ENCODE measurements at places on chromosomes 7 and 10.

- DNase-seq: no peak
Observed at GRCh38 chr10:83592337-83592935, 546.9 kb upstream of the GHITM start.

GRCh38 chr7:31716355-31716754, 29.3 kb downstream of the PPP1R17 start:
- no peak for DNase-seq

DNA sequence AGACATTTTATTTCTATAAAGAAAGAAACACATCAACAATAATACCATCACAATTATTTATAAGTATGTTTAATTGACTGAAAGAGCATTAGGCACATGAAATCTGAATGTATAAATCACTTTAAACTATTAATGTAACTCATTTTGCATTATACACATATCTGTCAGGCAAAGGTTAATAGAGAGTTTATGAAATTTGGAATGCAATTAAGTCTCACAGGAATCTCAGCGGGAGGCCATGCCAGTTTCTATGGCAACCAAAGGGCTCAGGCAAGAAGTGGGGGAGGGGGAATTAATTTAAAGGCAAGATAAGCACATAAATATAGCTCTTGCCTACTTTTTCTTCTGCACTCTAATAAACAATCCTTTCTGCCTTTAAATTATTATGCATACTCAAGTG, 152.6 kb downstream of the SLC16A9 start:
- DNase-seq: no peak

DNA sequence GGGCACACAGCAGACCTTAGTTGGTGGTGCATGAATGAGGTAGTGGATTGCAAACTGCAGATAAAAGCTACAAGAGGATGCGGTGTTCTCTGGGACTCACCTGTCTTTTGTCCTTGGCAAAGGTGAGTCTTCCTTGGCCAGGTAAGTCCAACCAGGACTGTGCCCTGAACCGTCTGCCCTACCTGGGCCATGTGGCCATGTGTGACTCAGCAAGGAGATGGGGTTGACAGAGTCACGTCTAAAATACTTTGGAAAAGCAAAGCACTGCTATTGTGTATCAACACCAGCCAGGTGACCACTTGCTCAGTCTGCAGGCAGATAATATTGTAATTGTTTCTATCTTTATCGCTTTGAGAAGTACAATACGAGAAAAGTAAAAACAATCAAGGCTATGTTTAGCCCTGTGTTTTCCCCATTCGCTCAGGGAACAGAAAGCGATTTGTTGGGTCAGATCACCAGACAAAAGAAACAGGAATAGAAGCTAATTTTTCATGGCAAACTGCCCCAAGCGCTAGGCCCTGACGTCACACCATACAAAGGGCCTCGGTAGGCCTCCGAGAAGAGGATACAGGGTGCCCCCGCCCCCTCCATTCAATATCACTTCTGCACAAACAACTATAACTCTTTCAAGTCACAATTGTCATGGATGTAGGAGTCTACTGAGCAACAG, 57.3 kb downstream of the FAM53B start:
- DNase-seq: no peak

- DNase-seq: no peak
Observed at GRCh38 chr7:15784694-15785030, 98.2 kb upstream of the MEOX2 start.

DNA sequence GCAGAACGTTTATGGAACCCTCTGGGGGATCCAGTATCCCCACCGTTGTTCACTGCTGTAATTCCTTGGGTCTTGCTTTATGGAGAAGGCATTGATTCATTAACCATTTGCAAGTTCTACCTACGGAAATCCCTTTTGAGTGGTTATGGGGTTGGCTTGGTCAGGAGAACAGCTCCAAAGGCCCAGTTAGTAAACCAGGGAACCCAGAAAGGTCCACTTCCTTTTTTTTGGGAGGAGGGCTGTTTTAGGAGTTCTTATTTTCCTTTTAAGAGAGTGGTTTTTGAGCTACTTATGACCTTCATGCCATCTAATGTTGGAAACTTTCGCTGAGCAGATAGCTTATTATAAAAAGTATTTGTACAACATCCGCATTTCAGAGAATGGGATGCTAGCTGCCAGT, 1.3 kb downstream of the POR start:
- DNase-seq: no peak

DNA sequence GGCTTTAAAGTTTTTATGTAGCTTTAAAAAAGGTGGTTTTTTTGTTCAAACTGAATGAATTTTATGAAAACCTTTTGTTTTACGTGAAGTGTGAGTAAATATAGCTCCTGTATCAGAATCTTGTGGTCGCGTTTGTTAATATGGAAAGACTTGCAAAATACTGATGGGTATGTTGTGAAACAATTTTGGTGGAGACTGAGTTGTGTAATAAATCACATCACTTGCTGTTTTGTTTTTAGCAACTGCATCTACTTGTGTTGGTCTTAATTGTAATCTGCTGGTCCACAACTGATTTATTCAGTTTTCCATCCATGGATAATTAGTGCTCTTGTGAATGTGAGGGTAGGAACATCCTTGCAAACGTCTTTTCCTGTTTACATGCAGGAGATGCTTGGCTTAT, 10.5 kb downstream of the PLXDC2 start:
- DNase-seq: no peak

DNA sequence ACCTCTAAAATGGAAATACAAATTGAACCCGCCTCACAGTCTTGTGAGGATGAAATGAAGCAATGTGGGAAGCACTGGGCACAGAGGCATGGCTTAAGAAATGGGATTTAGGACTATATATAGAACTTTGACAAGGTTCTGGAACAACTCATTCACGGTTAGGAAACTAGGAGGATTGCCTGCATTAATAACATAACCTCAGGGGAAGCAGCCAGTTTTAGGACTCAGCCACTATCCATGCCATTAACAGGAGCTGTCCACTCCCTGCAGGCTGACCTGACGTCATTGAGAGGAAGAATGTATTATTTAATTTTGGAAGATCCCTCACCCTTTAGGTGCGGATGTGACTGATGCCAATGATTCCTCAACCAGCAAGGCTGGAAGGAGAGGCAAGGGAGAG, 34.8 kb downstream of the ITGB8 start:
- DNase-seq: no peak

DNA sequence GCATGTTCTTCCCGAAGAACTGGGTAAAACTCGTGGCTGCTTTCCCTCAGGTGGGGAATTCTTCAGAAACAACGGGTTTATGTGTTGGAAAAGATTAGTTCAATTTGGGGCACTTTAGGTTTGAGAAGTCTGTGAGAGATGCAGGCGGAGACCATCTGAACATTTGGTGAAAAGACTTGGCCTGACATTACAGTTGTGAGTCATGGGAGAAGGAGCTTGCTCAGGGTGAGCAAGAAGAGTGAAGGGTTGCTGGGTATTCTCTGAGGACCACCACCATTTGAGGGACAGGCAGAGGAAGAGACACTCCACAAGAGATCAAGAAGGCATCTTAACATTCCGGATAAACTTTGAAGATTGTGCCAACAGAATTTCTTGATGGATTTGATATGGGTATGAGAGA, 88.6 kb downstream of the PODXL start:
- DNase-seq: no peak

- peak; percentile 79 for DNase-seq
Observed at GRCh38 chr10:71975871-71976725, 11.9 kb downstream of the CHST3 start.

GRCh38 chr10:27242951-27243551, 2.5 kb upstream of the ACBD5 start:
- peak; percentile 62 for DNase-seq

DNA sequence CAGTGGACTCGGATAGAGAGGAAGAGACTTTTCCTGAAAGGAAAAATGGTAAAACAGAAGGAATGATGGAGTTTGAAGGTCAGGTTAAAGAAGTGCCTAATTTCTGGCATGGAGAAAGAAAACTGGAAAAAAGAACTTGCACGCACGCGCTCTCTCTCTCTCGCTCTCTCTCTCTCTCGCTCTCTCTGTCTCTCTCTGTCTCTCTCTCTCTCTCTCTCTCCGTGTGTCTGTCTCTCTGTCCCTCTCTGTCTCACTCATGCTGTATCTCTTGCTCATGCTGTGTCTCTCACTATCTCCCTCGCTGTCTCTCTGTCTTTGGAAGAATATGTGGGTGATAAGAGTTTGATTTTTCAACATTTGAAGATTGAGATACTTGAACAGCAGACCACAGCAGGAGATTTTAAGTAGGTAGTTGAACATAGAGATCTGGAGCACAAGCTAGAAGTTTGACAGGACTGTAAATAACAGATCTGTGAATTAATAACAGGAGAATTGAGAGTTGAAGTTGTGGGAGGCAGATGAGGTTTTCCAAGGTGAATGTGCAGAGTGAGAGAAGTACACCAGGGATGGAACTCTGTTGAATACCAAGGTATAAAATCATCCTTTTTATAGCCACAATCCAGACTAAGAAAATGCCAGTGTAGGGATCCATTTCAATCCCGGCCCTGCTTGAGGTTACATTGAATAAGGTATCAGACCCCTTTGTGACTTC, 33.1 kb downstream of the ADD3 start:
- DNase-seq: peak; percentile 4

GRCh38 chr7:142133731-142134148, 22.2 kb downstream of the MGAM2 start:
- DNase-seq: no peak

DNA sequence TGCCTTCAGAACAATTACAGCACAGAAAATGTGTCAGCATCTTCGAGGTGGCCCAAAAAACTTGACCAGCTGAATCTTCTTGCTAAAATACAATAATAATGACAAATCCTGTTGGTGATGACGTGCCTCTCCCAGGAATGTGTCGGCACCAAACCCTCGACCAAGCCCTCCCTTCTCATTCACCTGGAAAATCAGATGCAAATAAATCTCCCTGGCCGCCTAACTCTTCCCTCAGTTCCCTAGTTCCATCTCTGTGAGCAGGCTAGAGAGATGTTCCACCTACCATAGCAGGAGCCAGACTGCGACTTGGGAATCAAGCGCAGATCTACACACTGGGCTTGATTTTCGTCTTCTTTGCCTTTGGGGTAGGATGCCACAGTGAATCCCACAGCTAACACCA, 4.1 kb downstream of the PRSS1 start:
- no peak for DNase-seq

DNA sequence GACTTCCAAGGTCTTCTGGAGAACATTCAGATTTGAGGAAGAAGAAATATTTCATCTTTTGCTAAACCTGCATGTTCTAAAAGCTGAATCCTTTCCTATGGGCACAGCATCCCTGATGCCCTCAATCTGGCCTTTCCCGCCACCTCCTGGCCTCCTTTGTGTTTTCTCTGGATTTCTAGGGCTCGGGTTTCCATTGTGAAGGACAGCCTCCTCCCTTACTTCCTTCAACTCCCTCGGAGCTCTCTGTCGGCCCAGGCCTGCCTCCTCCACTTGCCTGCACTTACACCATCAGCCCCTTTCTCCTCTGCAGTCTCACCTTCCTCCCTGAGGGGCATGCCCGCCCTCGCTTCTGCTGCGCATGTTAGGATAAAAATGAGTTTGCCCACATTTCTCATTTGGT, 75.4 kb downstream of the WIPF3 start:
- DNase-seq: no peak

DNA sequence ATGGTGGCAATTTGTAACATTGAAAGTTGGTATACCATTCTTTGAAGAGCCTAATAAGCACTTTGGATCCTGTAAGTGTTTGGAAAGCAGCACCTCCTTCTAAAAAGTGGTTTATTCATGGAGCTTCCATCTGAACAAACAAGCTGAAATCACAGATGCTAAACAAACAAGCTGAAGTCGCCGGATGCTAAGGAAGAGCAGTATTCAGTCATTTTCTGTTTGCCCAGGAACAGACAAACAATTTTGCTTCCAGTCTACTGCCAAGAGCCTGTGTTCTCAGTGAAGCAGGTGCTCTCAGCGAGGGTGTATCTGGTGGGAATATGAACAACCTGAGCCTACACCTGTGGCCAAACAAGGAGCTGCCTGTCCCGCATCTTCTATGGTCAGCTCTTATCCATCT, 6.3 kb downstream of the COL28A1 start:
- no peak for DNase-seq

DNA sequence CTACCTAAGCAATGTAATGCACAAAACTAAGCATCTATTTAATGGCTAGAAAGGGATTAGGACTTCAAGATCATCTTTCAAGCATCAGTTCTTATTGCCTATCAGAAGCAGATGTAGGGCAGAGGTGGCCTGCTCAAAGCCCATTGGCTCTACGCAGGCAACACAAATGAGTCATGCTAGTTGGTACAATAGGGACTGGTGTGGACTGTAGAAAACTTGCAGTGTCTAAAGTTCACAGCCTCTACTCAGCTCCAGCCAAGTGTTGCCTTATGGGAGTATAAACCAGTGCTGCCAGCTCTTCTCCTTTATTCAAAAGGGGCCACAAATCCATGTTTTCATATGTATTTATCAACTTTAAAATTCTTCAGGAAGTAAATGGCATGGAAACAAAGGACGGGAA, 31.7 kb downstream of the ASAH2 start:
- no peak for DNase-seq

DNA sequence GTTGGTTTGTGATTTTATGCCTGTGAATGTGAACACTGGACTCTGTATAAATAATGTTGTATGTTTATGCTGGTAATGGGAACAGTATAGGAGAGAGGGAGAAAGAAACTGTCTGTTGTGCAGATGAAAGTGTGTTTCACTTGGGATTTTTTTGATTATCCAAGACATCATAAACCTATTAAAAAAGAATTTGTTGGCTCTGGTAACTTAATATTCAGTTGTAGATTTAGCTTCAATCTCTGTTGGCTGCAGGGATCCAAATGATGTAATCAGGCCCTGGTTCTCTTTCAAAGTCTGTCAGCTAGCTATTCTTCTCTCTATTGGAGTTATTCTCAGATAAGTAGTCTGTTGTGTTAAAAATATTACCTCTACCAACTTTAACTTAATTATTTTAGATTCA, 168.8 kb upstream of the RHOBTB1 start:
- no peak for DNase-seq

- peak; percentile 30 for DNase-seq
Observed at GRCh38 chr7:76220185-76221057, 18.7 kb downstream of the SRRM3 start.

DNA sequence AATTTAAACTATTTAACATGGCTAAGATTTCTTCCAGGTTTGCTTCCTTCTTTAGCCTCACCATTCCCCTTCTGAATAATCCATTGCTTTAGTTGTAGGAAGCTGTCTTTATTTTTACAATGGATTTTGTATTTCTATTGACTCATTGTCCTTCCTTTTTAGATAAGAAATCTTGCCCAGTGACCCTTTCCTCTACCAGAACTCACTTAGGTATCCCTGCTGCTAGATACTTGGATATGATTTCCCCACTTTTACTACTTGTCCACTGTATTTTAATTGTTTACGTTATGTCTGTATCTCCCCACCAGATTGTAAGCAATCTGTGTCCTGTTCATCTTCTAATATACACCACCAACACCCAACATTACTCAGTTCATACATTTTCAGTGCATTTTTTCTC, 47.7 kb upstream of the MDFIC start:
- DNase-seq: no peak

DNA sequence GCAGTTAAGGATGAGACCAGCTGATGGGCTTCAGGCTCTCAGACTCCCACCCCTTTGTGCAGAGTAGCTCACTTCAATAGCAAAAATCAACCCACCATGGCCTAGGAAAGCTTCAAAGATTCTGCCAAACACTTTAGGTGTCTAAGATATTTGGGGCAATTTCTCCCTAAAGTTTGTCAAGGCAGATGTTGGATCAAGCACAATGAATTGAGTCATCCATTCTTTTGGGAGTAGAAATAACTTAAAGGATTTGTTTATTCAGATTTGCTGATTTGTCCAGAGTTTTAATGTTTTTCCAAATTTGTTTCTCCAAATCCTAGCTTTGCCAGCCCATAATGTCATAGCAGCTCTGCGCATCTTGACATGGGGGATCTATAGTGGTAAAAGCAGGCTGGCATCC, 855.1 kb downstream of the LRMDA start:
- no peak for DNase-seq

All from urothelium cell line (cell line).